ENCODE measurements at places on chromosomes 4 and X. TPM values are rescaled to one million over a fixed set of nuclear protein-coding genes. Genes with fewer than 3 reads are reported as not detected.
A peak's percentile ranks its signal among the peaks of the same experiment; 100 is the strongest.

SPRY1 gene
- total RNA-seq = 4.2 TPM

OTC gene
- not detected for total RNA-seq

DNA sequence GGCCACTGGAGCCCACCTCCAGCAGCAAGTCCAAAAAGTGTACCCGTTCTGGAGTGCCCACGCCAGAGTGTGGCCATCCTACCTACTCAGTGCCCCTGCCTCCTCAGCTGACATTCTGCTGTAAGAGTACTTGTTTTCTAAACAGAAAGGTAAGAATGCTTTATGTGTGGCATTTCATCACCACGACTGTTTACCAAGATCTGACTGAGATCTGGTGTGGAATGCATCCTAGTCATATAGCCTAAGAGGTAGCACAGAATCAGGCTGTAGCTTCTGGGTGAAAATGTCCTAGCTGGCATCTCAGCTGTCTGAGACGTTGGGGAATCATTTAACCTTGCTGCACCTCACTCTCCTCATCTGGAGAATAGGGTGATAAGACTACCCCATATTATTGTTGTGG is 638.7 kb upstream of the TENM3 start:
- no peak overlapping the region for H3K27ac ChIP-seq
- DNase-seq = no peak
- no peaks in the 10 kb centered on the region for H3K36me3 ChIP-seq
- no peaks in the 10 kb centered on the region for H3K4me1 ChIP-seq
- H3K27me3 ChIP-seq = no peaks in the 10 kb centered on the region

DNA sequence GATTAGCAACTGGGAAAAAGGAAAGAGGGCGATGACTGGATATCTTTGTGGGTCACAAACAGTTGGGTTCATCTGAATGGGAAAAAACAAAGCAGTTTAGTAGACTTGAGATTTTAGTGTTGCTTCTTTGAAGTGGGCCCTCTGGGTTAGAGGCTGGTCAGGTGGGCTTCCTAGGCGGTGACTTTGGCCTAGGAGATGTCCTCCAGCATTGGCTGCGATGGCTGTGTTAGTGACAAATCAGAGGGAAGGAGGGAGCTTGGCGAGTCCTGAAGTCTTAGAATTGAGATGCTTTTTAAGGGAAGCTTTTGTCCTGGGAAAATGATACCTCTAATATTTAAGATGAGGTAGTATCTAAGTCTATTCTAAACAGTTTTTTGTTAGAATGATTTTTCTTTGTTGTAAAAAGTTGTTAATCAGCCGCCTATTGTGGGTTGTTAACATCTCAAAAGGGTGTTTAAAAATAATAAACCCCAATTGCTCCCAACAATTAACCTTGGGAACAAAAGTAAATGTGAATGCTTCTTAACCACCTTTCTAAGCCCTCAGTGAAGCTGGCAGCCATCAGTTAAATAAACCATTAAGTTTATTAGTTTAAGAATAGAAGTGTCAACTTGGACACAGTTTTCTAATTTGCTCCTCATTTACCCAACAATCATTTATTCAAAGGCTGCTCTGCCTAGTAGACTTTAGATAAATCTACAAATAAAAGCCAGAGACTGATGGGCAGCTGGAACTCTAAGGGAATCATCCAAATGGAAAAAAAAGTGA is 31.7 kb downstream of the DLG3 start:
- no peaks in the 10 kb centered on the region for H3K36me3 ChIP-seq
- H3K27me3 ChIP-seq = no peaks in the 10 kb centered on the region
- no peak for DNase-seq
- H3K4me3 ChIP-seq = no peak overlapping the region
- H3K27ac ChIP-seq = no peak overlapping the region

DNA sequence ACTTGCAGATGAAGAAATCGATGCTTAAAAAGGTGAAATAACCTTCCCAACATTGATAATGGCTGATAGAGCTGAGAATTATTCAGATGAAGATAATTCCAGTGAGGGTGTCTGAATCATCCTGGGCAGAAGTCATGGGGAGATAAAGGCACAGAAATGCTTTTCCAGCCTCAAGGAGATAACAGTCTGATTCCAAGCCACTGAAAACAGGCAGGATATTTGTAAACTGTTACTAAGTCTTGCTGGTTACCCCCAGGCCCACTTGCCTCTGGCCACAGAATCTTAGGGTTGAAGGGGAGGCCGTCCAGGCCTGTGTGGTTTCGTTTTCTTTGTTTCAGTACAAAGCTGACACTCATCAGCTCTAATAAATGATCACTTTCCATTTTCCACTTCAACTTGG is 158.5 kb downstream of the SH3KBP1 start:
- peak overlapping the region; percentile 84 for H3K27ac ChIP-seq
- no peak for DNase-seq
- H3K27me3 ChIP-seq = no peaks in the 10 kb centered on the region
- peaks cover 39% of the 10 kb centered on the region for H3K4me1 ChIP-seq
- no peaks in the 10 kb centered on the region for H3K36me3 ChIP-seq

Data from natural killer cell treated with Interleukin-12 subunit alpha and Interleukin-12 subunit beta and Interleukin-15 and Interleukin-18, amount 100 ng/mL, for 72 hours (primary cell).